ENCODE measurements at places on chromosomes 3 and 15.

DNA sequence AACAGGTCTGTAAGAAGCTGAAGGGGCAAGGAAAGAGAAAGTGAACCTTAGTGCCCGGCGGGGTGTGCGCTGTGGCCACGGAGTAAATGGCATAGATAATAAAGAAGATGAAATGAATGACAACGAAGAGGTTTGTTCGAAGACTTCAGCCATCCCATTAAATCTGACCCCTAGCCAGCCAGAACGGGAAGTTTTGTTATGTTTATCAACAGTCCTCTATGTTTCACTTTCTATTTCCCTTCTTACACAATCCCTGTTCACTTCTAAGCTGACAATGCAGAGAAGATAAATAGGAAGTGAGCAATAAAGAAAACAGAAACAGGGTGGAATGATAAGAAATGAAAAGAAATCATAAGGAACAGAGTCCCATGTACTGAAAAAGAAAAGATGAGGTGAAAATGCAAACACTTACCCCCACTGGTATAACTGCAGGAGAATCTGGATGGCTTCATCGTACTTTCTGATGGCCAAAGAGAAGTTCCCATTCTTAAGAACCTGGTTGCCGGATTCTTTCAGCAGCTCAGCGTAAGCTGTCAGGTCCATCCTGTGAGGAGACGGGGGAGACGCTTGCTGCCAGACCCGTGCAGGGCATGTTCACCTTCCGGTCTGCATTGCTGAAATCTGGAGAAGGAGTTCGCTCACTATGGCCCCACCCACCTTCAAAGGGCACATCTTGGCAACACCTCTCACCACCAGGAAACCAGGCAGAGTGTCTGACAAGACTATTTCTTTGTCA is 36.8 kb downstream of the TRANK1 start:
- DNase-seq, result peak; percentile 33

DNA sequence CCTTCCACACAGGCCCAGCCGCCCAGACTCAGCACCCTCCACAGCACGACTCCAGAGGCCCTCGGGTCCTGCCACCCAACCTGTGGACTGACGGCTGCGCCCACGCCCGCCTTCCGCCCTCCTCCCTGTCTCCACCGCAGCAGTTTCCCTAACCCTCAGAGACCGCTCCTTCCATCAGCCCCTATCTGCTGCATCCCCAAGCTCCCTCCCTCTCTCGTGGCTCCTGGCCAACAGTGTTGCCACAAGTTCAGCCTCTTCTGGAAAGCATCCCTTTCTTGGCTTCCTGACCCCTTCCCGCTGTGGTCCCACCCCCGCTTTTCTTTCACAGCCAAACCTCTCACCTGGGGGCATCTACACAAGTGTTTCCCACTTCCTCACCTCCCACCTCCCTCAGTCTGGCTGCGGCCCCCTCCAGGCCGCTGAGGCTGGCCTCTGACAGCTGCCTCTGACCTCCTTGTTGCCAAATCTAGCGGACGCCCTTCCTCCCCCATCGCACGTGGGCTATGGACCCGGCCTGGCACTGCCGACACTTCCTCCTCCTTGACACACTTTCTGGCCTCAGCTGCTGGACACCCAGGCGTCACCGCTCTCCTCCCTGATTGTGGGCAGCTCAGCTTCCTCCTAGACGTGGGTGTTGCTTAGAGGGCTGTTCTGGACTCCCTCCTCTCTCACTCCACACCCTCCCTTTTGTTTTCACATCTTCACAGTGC is 168.8 kb upstream of the TLE3 start:
- no peak for DNase-seq

DNA sequence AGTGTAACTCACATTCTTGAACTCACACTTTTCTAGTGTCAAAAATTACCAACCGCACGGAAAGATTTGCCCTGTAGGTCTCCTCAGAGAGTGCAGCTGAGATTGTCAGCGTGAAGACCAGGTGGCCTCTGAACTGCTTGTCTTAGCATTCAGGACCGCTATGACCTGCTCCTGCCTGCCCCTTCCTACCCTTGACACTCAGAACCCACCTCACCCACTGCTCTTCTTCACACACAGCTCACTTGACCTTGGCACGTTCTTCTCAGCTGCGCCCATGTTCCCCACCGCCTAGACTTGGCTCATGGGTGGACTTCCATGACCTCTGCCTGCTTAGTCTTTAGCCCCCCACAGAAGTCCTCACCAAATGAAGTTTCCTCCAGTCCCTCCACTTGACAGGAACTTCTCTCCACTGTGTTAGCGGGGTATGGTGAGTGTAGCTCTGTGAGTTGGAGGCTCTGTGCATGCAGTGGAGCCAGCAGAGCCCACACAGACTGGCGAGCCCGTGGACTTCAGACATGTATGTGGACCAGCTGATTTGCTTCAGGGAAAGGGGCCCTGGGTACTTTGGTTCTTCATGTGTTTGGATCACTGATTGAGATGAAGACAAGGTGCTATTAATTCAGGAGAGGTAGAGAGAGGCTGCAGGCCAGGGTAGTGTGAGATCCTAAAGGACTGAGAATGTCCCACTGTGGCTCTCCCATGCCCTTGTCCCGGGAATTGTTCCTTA is 221.3 kb downstream of the OPA1 start:
- DNase-seq, result no peak

DNA sequence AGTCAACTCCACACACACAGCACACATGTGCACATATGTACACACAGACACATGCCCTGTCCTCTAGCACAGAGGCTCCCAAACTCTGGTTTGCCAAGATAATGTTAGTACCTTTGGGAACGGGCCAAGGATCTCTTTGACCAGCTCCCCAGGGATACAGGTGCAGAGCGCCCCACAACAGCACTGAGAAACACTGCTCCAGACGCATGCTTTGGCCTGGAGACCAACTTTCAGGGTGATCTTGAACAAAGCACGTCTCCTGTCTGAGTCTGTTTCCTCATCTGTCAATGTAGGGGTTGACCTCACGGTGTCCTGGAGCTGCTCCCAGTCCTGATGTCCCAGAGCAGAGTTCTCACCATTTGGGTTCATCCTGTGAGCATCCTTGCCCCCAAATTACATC is 15.9 kb upstream of the SKOR1 start:
- DNase-seq, result no peak

- no peak for DNase-seq
Measured at GRCh38 chr3:141055536-141056445, 4.6 kb downstream of the SPSB4 start.

GRCh38 chr3:175200391-175201095 is 341.4 kb downstream of the NAALADL2 start:
- no peak for DNase-seq

- no peak for DNase-seq
Measured at GRCh38 chr3:165768680-165769079, 68.5 kb downstream of the BCHE start.

- no peak for DNase-seq
Measured at GRCh38 chr3:110391640-110392395, 679.8 kb upstream of the NECTIN3 start.

- DNase-seq, result no peak
Measured at GRCh38 chr15:74318376-74319137, 48.9 kb downstream of the CYP11A1 start.

DNA sequence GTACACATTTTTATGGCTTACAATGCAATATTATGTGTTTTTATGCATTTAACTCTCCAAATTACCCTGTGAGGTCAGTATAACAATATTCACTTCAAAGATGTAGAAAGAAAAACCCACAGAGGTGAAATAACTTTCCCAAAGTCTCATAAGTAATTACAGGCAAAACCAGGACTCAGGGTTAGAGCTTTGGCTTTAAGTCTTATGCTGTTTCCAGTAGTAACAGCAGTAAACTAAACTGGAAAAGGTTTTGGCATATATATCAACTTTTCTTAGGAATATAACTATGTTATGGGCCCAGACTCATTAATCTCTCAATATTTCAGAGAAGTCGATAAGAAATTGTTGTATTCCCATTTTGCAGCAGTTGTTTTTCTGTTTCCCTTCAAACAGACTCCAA is 206.3 kb upstream of the KCNMB2 start:
- DNase-seq, result no peak

DNA sequence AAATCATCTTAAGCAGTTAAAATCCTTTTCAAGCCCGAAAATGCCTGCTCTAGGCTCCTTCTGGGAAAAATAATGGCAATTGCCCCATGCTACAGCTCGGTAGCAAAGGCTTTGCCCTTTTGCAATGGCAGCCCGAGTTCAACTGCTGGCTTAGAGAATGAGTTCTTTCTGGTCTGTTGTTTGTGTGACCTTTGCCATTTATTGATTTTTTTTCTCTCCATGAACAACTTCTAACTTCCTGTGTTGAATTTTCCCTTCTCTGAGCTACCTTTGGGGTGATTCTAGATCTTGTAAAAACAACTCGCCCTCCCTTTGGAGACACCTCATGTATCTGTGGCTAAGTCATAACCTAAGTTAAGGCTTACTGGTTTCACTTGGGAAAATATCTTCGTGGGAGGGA is 139.3 kb downstream of the PLCH1 start:
- no peak for DNase-seq

- no peak for DNase-seq
Measured at GRCh38 chr3:62003835-62004234, 369.5 kb downstream of the FEZF2 start.

- DNase-seq, result no peak
Measured at GRCh38 chr3:100086401-100086800, 27.9 kb downstream of the FILIP1L start.

- DNase-seq, result no peak
Measured at GRCh38 chr15:85825719-85826118, 31.0 kb upstream of the KLHL25 start.

DNA sequence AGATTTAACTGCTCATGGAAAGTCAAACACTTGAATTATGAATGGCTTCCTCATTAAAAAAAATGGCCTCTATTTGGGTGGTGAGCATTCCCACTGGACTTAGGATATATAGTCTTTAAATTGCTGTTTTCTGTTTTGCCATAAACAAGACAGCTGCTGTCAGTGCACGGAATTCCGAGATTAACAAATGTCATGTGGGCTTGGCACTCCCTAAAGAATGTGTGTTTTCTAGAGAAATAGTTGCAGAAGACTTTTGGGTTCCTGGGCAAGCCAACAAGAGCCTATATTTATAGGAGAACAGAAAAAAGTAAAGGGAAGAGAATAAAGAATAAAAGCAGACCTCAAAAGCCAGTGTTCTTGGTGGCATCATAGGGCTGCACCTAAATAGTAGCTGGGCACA is 13.6 kb upstream of the TFG start:
- DNase-seq, result no peak

- no peak for DNase-seq
Measured at GRCh38 chr3:160008961-160009360, 20.3 kb downstream of the IL12A start.

- DNase-seq, result no peak
Measured at GRCh38 chr3:128330214-128330842, 136.4 kb downstream of the DNAJB8 start.

- DNase-seq, result no peak
Measured at GRCh38 chr3:62332835-62333244, 40.5 kb downstream of the FEZF2 start.

- no peak for DNase-seq
Measured at GRCh38 chr3:149532489-149533180, 58.1 kb downstream of the TM4SF4 start.

DNA sequence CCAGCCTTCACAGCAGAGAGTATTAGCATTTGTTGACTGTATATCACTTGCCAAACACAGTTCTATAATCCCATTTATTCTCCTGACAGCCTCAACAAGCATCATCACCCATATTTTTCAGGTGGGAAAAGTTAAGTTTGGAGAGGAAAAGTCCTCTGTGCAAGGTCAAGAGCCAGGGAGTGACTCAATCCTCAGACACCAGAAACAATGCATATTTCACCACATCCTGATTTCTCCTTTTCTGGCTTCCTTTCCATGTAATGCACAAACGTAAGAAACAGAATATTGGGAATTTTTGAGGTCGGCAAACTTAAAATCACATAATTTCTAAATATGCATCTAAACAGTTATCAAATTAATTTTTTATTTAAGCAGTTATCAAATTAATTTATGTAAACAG is 116.0 kb upstream of the GADL1 start:
- DNase-seq, result no peak

DNA sequence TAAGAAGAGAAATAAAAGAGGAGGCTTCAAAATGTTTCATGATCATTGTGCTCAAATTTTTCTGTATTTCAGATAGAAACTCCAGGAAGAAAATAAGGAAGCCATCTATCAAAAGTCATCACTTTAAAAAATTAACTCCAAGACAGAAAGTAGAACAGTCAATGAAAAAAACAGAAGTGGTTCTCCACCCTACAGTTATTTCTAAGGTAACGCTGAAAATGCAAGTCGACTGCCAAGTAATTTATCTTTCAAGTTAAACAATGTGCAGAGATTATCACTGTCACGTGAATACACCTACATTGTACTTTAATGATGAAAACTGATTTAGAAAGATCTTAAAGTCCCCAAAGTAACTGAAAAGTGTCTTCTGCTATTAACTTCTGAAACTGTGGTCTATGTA is 78.5 kb upstream of the SNRPA1 start:
- DNase-seq, result no peak

GRCh38 chr3:21237638-21238037 is 513.4 kb downstream of the ZNF385D start:
- DNase-seq, result no peak

GRCh38 chr3:38167591-38167990 is 2.3 kb downstream of the OXSR1 start:
- no peak for DNase-seq

GRCh38 chr15:67608638-67608959 is 66.1 kb downstream of the MAP2K5 start:
- no peak for DNase-seq

GRCh38 chr3:78659386-78659987 is 1108.3 kb downstream of the ROBO1 start:
- DNase-seq, result no peak

DNA sequence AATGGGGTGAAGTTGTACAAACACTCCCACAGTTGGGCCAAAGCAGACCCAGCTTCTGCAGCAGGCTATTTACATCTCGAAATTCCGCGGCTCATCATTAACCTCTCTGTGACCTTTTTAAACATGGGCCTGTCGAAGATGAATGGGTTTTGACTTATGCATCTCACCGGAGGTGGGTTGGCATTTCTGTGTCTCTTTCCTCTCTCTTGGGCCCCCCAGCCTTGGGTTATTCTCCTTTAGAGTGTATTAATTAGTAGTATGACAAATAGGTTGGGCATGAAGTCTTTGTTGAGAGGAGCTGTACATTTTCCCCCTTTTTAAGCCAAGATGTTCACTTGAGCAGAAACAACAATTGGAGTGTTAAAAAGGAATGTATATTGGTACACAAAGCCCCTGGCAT is 9.8 kb downstream of the SMAD6 start:
- no peak for DNase-seq

DNA sequence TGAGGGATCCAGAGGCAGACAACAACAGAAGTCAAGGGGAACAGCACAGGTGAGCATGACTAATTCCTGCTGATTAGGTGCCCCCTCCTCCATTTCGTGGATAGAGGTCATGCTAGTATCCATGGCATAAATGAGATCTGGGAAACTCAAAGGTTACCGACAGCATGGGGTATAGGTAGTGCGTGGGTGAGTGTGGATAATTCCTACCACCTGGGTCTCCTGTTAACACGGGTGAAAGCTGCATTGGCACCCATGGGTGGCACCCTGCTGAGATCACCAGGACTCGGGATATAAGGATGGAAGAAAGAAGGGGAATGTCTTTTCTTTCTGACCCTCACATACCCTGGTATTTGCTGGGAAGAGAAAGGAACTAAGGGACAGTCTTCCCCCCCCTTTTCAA is 14.4 kb upstream of the CHST2 start:
- no peak for DNase-seq

All from stimulated activated CD4-positive, alpha-beta T cell treated with anti-CD3 and anti-CD28 coated beads, Interleukin-12 subunit alpha, Interleukin-12 subunit beta, amount 100 ng/mL, for 4 hours (primary cell).